ENCODE measurements at places on chromosomes 2 and 18.

- DNase-seq, result no peak
These were observed 9.9 kb downstream of the ST3GAL5 start for GRCh38 chr2:85878719-85879370.

- no peak for DNase-seq
These were observed 72.7 kb downstream of the FAM228A start for GRCh38 chr2:24247592-24247991.

DNA sequence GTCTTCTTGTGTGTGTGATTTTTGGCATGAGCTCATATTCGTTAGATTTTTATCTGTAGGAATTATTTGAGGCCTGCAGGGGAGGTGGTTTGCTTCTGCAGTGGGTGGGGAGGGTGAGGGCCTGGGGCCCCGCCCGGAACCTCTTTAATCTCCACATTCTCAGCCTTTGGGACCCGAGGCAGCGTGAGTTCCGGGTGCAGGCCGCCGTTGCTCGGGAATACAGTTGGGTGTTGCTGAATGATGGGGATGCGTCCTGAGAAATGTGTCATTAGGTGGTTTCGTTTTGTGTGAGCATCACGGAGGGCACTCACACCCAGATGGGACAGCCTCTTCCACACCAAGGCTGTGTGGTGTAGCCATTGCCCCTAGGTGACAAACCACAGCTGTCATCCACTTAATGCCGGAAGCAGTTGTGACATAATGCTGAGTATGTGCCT is 13.7 kb upstream of the GAL3ST2 start:
- no peak for DNase-seq

DNA sequence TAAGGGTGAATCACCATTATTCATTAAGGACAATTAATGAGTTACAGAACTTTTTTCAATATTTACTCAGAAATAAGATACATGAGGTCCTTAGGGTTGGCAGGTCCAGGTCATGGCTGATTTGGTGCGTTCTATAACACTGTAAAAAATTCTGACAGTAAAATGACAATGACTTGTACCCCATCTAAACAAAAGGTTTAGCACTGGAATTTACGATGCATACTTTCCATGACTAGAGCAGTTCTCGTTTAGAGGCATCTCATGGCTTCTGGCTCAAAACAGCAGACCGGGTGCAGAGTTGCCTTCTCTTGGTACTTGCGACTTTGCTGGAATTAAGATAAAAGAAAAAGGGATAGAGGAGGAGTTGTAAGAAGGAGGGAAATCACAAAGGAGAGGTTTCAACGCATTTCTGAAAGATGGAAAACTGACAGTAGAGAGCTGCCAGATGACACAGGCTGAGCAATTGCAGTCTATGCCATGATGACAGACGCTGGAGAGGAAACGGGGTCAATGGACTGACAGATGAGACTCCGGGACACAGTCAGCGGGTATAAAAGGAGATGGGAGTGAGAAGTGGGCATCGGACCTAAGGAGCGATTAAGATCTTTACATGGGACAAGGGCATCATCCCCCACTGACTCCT is 4.1 kb upstream of the CYS1 start:
- no peak for DNase-seq

DNA sequence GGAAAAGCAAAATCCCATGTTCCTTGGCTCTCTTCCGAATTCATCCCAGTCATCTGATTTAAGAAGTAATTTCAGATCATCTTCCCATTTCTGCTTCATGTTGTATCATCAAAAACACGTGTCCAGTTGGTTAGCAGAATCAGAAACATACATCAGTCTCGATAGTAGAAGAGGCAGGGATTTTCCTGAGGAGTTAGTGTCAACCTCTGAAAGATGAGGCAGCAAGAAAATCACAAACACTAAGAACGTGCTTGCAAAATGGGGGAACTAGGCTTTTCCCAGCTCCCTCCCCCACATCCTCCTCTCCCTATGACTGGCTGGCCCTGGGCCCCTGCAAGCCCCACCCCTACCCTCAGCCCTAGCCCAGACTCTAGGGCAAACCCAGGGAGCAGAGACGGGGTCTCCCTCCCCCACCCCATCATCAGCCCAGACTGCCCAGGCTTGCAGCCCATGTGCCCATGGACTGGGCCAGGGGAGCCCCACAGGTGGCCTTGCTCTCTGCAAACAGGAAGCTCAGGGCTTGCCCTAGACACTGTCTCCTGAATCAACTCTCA is 161.0 kb upstream of the ID2 start:
- DNase-seq, result peak; percentile 63

GRCh38 chr2:225464346-225465025 is 65.0 kb downstream of the NYAP2 start:
- DNase-seq, result no peak

- no peak for DNase-seq
These were observed 125.1 kb downstream of the TMEM200C start for GRCh38 chr18:5770176-5770575.

DNA sequence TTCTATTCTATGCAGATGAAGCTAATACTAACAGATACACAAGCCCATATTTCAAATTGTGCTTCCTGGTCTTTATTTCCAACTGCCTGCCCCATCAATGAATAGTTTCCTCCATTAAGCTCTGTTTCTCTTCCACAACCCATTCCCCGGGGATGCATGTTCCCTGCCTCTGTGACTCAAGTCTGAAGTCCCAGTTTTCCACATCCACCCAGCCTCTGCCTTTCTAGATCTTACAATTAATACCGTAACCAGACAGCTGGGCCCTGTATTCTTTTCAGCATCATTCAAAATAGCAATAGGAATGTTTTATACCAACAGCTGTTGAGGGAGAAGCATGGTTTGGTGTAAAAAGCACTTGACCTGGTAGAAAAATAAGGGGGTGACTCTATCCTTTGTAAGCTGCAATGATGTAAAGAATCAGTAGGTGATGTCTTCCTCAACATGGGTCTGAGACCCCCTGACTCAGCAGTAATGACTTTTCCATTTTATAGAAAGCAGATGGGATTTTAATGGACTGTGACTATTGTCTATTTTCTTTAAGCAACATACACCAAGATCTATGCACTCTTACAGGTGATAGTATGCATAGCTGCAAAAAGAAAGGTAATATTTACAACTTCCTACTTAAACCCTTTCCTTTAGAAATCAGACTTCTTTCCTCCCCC is 46.1 kb upstream of the DAPL1 start:
- DNase-seq, result no peak

DNA sequence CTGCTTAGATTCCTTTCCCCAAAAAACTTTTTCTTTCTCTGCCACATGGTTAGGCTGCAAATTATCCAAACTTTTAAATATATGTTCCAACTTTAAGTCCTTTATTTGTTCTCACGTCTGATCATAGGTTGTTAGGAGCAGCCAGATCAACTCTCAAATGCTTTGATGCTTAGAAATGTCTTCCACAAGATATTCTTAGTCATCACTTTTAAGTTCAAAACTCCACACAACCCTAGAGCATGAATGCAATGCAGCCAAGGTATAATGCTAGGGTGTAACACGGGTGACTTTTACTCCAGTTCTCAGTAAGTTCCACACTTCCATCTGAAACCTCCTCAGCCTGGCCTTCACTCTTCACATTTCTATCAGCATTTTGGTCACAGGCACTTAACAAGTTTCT is 987.5 kb downstream of the DCDC2C start:
- DNase-seq, result no peak

GRCh38 chr2:190179754-190180312 is 117.3 kb upstream of the MSTN start:
- no peak for DNase-seq

DNA sequence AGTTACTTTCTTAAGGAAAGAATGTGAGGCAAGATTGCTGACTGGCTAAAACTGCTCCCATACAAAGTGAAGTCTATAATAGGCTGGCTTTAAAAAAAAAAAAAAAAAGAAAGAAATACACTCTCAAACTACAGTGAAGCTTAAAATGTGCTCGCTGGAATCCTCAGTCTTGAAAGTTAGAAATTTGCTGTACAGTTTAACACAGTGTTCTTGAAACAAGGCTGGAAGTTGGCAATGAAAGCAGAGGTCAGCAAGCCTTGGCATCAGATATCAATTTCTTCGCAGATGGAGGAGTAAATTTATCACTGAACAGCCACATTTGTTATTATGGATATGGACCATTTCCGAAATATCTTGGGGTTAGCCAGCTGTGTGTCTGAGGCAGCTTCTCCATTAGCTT is 392.9 kb downstream of the ZNF516 start:
- no peak for DNase-seq

GRCh38 chr2:155846259-155846658 is 486.3 kb downstream of the NR4A2 start:
- DNase-seq, result no peak

GRCh38 chr18:23857756-23858155 is 156.8 kb upstream of the TTC39C start:
- no peak for DNase-seq

DNA sequence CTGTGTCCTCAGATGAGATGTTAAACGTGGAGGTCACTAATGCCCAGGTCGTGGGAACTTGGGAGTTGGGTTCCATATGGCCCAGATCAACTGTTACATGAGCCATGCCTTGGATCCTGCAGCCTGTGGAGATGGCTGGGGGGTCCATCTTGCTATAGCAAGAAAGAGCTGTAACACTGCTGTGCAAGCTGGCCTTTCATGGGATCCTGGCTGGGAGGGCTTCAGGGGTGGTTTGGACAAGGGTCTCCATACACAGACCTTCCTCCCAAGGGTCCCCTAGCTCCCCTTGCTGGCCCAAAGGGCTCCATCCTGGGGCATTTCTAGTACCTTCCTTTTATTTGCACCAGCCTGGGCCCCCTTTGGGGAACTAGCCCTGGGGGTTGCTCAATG is 337.7 kb downstream of the DYSF start:
- DNase-seq, result no peak

Data from OCI-LY7 (cell line).